IPS DF 6.9 (cell line): ENCODE measurements at places on chromosomes 2 and 18.

DNA sequence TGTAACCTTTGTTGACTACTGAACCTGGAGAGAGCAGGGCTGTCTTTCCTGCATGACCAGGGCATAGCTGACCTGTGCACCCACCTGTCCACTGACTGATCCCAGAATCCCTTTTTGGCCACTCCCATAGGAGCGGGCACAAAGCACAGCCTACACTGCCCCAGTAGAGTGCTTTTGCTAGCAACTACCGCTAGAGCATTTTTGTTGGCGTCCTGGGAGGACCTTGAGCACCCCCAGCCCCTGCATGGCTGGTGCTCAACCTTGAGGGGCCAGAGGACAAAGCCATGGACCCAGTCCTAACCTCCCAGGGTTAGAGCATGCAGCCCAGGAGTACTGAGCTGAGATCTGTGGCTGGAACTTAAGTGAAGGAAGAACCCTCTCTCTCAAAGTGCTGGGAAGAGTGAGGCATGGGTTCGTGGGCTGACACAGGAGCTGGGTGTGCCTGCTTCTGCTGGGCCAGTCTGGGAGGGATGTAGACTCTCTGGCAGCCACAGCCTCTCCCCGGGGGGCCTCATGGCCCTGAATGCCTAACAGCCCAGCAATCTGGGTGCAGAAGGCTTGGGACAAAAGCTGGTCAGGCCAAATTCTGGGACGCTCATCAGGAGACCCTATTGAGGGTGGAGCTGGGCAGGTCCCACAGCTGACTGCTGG is 140.0 kb downstream of the GALNT1 start:
- H3K4me1 ChIP-seq = no peaks in the 10 kb centered on the region
- H3K27me3 ChIP-seq = no peaks in the 10 kb centered on the region
- no peak for DNase-seq
- H3K27ac ChIP-seq = no peak overlapping the region
- no peak overlapping the region for H3K4me3 ChIP-seq

- no peak overlapping the region for H3K27ac ChIP-seq
- DNase-seq = no peak
- H3K4me3 ChIP-seq = no peak overlapping the region
These were observed 75.2 kb downstream of the MAP2 start for GRCh38 chr2:209499069-209499468.

GRCh38 chr2:46521215-46521683 is 41.9 kb downstream of the TMEM247 start:
- no peaks in the 10 kb centered on the region for H3K4me1 ChIP-seq
- H3K4me3 ChIP-seq = no peak overlapping the region
- H3K36me3 ChIP-seq = no peaks in the 10 kb centered on the region
- no peaks in the 10 kb centered on the region for H3K27me3 ChIP-seq
- no peak overlapping the region for H3K27ac ChIP-seq
- no peak for DNase-seq

DNA sequence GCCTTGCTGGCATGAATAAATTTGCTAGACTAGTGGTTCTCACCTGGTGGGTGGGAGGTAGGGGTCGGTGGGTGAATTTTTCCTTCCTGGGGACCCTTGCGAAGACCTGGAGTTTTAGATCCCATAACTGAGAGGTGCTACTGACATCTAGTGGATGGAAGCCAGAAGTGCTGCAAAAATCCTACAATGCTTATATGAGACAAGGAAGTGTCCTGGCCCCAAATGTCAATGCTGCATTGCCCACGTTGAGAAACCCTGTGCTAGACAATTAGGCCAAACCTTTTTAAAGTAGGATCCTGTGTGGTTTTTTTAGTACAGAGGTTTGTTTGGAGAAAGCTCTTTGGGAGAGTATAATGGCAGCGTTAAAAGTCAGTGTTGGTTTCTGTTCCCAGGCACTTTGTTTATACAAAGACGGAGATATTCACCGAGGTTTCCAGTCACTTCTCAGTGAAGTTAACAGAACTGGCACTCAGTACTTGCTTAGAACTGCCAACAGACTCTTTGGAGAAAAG is 9.6 kb downstream of the SERPINB8 start:
- H3K27me3 ChIP-seq = peaks cover 24% of the 10 kb centered on the region
- H3K36me3 ChIP-seq = no peaks in the 10 kb centered on the region
- H3K4me1 ChIP-seq = no peaks in the 10 kb centered on the region
- DNase-seq = no peak

- DNase-seq = no peak
- H3K27ac ChIP-seq = no peak overlapping the region
- H3K36me3 ChIP-seq = no peaks in the 10 kb centered on the region
These were observed 51.6 kb upstream of the ZNF532 start for GRCh38 chr18:58813105-58813504.

DNA sequence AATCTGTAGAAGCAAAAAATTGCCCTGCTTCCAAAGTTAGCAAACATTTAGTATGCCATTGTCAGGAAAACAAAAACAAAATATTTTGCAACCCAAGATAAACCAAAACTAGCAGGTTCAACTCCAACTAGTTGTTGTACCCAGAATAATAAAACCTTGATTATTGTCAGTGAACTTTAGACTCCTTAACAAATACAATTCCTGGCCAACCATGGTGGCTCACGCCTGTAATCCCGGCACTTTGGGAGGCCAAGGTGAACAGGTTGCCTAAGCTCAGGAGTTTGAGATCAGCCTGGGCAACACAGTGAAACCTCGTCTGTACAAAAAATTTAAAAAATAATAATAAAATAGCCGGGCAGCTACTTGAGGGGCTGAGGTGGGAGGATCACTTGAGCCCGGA is 87.5 kb upstream of the MSH2 start:
- H3K4me1 ChIP-seq = no peaks in the 10 kb centered on the region
- no peaks in the 10 kb centered on the region for H3K36me3 ChIP-seq
- H3K27me3 ChIP-seq = no peaks in the 10 kb centered on the region
- no peak overlapping the region for H3K4me3 ChIP-seq
- no peak for DNase-seq

DNA sequence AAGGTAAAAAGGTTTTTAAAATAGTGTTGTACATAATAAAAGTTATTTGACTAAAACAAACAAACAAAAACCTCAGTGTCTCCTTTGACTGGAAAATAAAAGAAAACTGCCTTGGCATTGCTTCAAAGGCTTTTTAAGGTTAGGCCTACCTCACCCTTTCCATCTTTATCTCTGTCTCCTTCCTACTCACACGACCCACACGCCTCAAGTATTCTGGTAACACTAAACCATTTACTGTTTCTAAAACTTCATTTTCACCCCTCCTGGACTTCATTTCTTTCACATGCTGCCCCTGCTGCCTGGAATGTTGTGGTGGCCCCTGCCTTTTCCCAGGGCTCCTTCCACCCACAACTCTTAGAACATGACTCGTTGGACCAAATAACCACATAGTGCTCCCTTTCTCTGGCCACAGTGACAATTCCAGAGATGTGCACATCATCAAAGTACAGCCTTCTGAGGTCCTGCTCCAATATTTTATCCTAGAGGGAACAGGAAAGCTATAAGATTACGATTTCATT is 54.0 kb downstream of the ERBB4 start:
- H3K4me3 ChIP-seq = no peak overlapping the region
- H3K36me3 ChIP-seq = no peaks in the 10 kb centered on the region
- no peaks in the 10 kb centered on the region; the same call in 1 of the 2 replicates for H3K4me1 ChIP-seq
- no peak for DNase-seq

DNA sequence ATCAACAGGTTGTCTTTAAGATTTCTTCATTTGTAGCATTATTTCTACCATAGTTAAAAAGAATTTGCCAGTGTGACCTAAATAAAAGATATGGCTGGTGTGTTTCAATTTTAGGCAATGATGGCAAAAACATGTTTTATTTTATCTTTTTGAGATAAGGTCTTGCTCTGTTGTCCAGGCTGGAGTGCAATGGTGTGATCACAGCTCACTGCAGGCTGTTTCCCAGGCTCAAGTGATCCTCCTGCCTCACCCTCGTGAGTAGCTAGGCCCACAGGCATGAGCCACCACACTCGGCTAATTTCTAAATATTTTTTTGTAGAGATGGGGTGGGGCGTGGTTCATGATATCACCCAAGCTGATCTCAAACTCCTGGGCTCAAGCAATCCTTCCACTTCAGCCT is 47.0 kb upstream of the COBLL1 start:
- no peaks in the 10 kb centered on the region for H3K4me1 ChIP-seq
- DNase-seq = no peak
- H3K4me3 ChIP-seq = no peak overlapping the region
